NK-92 treated with Interleukin-12 subunit alpha and Interleukin-12 subunit beta, amount 100 ng/mL, for 24 hours (cell line): ENCODE measurements at places on chromosomes 13 and 19.

- no peak for DNase-seq
These were observed 47.7 kb upstream of the USPL1 start for GRCh38 chr13:30569901-30570576.

- no peak for DNase-seq
These were observed 7.0 kb downstream of the U2AF2 start for GRCh38 chr19:55661826-55662225.

DNA sequence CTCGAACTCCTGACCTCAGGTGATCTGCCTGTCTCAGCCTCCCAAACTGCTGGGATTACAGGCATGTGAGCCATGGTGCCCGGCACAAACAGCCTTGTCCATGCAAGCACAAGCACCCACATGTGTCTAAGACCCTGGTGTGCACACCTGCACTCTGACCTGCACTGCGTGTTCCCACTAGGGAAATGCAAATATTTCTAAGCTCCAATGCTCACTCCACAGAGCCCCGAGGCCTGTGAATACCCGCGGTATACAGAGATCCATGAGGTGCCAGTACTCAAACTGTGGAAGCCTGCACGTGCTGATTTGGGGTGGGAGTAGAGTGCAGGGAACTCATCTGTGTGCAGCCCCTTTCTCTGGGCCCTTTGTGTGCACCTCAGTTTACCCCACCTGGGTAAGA, 14.7 kb downstream of the GADD45B start:
- no peak for DNase-seq

DNA sequence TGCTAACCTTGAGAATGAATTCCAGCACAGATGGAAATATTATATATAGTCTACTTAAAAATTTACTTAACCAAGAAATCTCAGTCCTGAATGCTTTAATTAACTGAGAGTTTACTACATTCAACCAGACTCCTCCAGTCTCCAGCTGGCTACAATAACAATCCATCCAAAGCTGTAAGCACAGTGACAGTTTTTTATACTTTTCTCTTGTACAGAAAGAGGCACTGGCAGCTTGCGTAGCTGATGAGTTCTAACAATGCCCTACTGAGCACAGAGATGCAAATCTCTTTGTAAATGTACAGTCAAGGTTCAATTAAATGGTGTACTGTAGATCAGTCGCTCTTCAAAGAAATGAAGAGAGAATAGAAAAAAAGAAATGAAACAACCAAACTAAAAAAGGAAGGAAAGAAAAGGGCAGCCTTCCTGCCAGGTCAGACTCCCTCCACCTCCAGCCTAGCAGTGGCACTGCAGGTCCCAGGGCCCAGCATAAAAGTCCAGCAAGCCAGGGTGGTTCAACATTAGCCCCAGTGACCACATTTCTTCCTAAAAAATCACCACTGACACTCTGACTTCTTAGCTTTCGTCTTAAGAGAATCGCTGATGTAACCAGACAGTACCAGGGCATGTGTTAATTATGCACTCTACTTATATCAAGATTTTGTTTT, 88.4 kb downstream of the SACS start:
- no peak for DNase-seq

DNA sequence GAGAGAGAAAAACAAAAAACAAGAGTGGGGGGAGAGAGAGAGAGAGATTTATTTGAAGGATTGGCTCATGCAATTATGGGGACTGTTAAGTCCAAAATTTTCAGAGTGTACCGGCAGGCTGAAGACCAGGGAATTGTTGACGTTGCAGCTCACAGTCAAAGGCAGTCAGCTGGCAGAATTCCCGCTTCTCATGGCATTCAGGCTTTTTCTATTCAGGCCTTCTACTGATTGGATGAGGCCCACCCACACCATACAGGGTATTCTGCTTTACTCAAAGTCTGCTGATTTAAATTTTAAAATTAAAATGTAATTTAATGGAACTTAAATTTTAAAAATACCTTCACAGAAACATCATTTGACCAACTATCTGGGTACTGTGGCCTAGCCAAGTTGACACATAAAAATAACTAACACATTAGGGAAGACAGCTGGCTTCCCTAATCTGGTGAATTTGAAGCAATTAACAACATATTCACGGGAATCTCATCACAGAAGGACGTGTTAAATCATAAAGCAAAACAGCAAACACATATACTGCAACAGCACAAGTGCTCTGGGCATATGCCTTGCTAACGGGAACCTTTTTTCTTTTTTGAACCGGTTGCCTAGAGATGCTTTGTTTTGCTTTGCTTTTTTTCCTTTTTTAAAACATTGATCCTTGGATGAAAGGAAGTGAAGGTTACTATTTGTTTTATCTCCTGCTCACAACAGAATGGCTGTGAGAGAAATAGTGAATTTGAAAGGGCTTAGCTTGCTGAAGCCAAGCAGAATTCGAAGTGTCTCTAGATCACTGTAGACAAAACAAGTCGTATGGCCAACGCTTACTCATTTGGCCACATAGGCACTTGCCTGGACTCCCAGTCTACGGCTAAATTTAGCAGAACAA, 505.1 kb downstream of the IRS2 start:
- DNase-seq, result no peak

DNA sequence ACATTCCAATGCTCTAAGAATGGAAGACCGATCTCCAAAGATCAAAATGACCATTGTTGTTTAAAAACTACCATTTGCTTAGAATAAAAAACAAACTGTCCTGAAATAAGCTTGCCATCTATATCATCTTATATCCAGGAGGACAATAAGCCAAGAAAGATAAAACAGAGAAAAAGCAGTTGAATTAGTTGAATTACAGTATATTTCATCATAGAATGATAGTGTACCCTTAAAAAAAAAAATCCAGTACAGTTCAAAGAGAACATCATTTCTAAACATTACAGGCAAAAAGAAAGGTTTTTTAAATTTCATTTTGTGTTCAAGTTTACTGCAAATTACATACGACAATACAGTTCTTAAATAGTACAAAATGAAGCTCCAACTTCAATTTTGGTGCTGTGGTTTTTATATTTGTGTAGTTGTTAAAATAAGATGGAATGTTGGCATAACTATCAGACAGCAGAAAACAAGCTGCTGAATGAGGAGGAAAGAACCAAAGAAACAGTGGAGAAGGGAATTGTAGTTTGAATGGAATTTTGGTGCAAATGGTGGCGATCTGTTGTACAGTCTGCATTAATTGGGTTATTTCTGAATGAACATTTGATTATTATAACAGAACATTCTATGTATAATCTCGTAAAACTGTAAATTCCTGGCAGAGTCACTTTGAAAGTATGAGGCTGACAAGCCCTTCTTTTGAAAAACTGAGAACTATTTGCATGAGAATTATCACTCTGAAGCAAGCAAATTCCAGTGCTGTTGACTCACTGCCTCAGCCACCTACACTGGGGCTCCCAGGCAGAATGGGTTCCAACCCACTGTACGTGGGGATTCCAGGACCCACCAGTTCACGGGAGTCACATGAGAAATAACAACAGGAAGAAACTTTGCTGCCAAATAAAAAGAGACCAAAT, 37.7 kb downstream of the LHFPL6 start:
- DNase-seq, result no peak

- DNase-seq, result no peak
These were observed 2655.7 kb upstream of the PCDH20 start for GRCh38 chr13:64071352-64071751.

DNA sequence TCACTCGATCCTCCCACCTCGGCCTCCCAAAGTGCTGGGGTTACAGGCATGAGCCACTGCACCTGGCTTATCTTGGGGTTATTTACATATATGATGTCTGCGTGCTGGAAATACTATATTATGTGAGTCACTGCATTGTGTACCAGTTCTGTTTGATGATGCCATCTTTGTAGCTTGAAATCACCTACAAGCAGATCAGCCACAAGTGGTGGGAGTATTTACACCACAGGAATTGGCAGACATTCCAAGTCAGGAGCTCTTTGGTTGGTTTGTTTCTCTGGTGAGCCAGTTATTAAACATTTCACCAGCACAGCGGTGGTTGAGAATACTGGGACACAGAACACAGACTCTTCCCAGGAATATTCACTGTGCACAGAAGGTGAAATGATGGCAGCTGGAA, 4.5 kb upstream of the TIMM44 start:
- no peak for DNase-seq

DNA sequence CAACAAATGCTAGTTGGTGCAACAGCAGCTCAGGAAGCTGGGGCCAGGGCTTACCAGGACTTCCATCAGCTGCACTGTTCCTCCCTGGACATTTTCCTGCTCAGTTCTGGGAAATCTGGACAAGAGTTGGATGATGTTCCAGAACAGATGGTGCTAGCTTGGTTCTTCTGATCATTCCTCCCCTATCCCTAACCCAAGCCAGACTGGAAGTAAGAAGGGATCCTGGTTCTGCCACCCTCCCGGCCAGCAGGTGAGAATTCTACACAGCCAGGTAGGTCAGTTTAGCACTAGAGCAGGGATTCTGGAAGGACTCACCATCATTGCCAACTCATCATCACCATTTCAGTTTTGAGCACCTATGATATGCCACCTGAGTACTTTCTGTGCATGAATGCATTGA, 30.2 kb downstream of the CACNA1A start:
- no peak for DNase-seq

DNA sequence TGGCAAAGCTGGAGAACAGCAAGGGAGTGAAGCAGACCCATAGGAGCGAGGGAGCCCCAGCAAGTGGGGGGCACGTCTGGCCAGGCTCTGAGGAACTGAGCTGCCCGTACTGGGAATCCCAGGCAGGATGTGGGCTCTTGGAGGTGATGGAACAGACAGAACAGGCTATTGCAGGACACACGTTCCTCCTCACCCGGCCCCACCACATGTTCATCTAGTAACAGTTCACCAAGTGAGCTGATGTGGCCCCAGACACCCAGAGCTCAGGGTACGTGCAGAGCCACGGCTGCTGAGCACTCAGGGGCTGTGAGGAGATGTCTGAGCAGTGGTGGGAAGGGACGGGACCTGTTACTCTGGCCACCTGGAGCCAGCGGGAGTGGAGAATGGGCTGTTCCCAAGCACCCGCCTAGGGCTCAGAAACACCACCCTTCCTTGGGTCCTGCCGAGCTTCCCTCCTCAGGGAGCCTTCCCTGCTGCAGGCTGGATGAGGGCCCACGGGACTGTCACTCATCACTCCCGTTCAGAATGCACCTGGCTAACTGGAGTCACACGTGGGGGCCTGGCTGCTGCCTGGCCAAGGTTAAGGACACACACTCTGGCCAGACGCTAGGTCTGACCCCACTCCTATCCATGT, 18.4 kb downstream of the ELL start:
- DNase-seq, result no peak

DNA sequence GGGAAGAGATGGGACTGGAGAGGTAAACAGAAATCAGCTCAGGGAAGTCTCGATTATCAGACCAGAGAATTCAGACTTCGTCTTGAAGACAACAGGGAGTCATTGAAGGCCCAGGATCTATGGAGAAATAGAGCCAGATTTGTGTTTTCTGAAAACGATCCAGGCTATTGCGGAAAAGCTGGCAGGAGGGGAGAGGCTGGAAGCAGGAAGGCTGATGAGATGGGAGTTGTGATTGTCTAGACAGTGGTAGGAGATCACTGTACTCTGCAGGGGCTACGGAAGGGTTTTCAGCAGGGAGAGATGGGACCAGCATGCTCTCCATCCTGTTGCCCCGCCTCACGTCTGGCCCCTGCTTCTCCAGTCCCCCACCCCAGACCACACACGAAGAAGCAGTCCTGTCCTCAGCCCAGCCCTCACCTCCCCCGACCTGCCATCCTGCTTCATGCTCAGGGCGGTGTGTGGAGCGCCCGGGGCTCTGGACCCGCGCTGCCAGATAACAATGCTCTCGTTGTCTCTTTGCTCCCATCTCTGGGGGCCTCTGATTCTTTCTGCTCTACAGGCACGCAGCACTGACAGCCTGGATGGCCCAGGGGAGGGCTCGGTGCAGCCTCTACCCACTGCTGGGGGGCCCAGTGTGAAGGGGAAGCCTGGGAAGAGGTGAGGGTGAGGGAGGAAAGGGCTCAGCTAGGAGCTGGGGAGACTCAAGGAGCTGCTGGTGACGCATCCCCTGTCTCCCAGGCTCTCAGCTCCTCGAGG, 1.9 kb downstream of the ARHGAP33 start:
- no peak for DNase-seq

DNA sequence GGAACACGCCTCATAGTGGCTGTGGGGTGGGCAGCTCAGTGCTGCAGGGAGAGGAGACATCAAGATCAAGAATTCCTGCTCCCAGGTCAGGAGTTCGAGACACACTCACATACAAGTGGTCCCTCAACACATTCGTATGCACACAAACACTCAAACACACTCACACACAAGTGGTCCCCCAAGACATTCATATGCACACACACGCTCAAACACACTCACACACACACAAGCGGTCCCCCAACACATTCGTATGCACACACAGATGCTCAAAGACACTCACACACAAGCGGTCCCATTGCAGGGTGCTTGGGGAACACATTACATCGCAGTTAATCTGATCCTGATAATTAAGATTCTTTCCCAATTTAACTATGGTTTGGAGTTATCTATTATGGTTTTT, 28.2 kb downstream of the FCGBP start:
- DNase-seq, result no peak

DNA sequence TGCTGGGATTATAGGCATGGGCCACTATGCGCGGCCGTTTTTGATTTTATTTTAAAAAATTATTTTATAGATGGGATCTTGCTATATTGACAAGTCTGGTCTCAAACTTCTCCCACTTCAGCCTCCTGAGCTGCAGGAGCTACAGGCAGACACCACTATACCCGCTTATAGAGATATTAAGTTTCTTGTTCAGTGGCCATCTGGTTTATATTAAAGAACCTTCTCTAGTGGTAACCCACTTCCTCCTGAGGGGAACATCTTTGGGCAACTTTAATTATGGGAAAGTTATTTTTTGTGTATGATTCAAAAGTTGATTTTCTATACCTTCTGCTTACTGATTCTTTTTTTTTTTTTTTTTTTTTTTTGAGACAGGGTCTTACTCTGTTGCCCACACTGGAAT, 172.7 kb downstream of the KLF5 start:
- DNase-seq, result no peak

DNA sequence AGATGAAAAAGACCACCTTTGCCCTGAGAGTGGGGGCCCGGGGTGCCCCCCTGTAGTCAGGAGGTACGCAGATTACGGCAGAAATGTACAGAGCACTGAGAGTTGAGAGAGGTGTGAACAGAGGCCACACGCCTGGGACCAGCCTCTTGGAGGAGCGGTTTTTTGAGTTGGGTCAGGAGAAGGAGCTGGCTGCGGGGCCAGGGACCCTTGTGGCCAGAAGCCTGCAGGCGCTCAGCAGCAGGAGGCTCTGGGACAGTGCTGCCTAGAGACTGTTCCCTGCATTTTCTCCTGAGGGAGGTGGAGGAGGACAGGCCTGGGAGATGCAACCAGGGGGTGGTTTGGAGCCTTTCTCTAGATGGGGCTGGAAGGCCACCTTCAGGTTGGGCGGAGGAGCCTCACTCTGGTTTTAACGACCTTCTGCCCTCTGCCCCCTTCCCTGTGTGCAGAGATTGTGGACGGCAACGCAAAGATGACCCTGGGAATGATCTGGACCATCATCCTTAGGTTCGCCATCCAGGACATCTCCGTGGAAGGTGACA, 39.7 kb downstream of the CAPN12 start:
- DNase-seq, result no peak
